Activated CD8-positive, alpha-beta memory T cell treated with anti-CD3 and anti-CD28 coated beads for 48 hours (primary cell): ENCODE measurements at places on chromosomes 11 and 22.

GRCh38 chr11:19753451-19754106, 40.9 kb downstream of the NAV2 start:
- DNase-seq: no peak

DNA sequence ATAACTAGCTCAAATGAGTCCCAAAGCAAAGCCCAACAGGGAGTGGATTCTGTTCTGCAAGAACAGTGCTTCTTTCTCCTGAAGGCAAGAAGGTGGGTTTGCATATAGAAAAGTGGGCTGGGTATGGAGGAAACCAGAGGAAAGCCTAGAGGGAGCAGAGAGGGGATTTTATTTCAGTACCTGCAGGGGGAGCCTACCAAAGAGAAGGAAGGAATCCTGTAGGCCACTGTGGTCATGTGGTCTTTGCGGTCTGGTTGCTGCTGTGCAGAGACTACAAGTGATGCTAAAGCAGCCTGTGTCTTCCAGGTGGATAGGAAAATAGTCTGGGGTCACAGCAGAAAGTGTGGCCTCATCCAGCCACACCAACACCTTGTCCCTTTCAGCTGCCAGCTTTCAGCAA, 33.2 kb upstream of the ZBTB16 start:
- DNase-seq: no peak

DNA sequence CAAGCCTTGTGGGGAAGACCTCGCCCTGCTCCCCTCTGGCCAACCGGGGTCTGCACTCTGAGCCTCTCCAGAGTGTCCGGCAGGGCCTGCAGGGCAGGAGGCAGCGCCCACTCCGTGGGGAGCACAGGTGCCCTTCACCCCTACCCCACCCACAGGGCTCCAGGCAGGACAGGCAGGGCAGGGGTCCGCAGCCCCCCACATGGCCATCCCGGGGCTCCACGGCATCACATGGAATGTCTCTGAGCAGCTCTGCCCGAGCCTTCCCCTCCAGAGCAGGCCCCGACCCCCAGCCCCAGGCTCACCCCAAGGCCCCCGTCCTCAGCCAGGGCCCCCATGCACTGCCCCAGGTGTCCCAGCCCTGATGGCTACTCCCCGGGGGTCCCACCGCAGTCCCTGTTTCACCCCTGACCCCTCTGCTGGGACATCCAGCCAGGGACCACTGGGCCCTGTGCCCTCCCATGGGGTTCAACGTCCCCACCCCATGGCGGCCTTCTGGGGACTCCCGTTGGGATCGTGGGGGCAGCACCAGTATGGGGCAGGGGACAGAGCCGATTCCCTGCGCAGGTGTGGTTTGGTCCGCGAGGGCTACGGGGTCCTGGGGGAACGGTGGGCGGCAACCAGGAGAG, 77.7 kb downstream of the BRD1 start:
- DNase-seq: no peak

- DNase-seq: no peak
These were observed 195.5 kb downstream of the ETS1 start for GRCh38 chr11:128391811-128392210.

GRCh38 chr11:26947904-26948639, 45.8 kb upstream of the FIBIN start:
- DNase-seq: no peak

DNA sequence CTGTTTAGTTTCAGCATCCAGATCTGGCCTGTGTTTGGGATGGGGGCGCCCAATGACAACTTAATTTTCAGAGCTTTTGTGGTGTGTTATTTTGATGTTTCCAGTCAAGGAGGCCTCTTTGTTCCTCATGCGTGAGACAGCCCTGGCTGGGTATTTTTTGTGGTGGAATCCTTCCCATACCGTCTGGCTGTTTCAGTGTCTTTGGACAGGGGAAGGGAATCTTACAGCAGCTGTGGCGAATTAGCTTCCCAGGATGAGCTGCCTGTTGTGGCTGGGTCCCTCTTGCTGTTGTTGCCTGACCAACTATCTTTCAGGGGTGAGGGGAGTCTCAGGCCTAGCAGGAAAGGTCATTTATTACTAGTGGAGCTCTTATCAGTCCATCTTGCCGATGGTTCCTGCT, 138.8 kb downstream of the ARHGAP20 start:
- DNase-seq: no peak

DNA sequence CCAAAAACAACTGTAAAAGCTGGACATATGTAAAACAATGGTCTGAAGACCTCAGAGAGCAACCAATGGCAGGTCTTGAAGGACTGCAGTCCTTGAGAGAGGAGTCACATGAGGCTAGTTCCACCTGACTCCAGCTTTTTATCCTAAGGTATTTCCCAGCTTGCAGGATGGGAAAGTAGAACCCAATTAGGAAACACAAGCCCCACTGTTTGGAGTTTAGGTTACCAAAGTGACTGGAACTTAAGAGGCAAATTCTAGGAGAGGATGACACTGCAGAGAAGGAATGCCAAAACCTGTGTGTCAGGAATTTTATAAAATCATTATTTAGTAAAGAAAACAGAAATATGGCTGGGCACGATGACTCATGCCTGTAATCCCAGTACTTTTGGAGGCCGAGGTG, 18.4 kb downstream of the OR2AT4 start:
- DNase-seq: no peak

GRCh38 chr11:14374922-14375830, 16.2 kb upstream of the RRAS2 start:
- DNase-seq: no peak

DNA sequence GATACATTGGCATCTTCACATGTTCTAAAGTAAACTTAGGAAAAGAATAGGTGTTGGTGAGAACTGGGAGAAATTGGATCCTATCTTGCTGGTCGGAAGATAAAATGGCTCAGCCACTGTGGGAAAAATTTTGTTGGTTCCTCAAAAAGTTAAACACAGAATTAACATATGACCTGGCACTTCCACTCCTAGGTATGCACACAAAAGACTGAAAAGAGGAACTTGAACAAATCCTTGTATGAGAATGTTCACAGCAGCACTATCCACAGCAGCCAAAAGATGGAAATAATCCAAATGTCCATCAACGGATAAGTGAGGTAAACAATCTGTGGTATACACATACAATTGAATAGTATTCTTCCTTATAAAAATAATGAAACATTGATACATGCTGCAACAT, 4.8 kb upstream of the TPH1 start:
- DNase-seq: no peak

DNA sequence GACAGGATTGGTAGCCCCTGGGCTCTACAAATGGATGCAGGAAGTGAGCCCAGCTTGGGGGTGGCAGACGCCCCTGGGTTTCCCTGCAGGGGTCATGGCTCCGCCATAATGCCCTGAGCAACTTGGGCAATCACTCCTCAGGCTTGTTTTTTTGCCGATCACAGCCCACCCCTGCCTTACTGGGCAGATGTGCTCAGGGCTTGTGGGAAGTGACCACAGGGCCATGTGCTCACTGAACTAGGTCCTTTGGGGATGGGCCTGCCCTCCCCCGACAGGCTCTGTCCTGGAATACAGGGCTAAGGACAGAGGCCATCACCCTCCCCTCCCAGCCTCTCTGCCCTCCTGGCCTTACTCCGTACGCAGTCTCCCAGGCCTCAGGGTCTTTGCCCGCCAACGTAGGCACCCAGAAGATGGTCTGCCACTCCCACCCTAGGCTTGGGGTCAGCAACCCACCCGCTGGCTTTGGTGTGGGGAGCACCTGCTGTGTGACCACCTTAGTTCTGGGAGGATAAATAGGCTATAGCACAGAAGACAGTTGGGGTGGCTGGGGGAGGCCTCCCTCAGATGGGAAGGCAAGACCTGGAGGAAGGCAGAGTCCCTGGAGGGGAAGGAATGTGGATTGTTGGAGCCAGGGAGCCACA, 3.8 kb downstream of the RPLP2 start:
- DNase-seq: no peak

GRCh38 chr11:111633756-111634362, 31.6 kb downstream of the SIK2 start:
- DNase-seq: no peak

DNA sequence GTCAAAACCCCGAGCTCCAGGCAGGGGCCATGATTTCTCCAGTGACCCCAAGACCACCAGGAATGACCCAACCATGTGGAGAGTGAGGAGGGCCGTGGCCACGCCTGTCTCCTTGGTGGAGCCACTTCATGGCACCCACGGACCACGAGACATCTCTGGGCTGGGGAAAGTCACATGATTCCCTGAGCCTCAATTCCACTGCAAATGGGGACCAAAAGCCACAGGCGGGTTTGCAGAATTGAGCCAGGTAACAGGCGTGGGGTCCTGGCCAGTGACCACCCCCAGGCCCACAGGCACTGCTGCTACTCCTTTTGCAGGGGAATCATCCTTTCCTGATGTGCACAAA, 178.9 kb downstream of the CTTN start:
- no peak for DNase-seq

- DNase-seq: no peak
These were observed 7.4 kb downstream of the MMP7 start for GRCh38 chr11:102523189-102523570.

DNA sequence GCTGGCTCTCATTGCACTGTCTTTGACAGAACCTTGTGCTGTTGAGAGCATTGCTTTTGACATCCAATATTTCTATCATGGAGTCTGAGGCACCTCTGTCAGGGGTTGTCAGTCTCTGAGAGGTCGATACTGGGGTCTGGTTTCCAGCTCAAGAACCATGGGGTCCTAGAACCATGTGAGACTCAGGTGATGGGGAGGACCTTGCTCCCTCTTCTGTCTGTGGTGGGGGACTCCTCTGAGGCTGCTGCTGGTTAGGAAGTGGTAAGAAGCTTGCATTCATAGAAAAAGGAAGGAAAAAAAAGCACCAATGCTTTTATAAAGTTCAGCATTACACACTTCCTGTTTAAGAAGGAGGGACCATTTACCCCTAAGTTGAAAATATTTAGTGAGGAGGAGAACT, 91.8 kb upstream of the CD44 start:
- no peak for DNase-seq

GRCh38 chr11:10348650-10349280, 43.9 kb downstream of the ADM start:
- DNase-seq: no peak

DNA sequence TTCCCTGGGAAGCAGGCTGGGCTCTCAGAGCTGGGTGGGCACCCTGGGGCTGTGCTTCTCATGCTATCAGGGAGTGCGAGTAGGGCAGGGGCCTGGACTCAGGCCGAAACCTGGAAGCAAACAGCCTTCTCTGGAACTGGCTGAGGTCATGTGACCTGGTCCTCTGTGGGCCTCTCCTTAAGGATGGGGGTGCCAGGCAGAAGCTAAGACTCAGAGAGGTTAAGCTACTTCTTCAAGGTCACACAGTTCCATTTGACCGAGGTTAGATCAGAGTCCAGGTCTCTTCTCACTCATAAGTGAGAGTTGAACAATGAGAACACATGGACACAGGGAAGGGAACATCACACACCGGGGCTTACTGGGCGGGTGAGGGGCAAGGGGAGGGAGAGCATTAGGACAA, 7.4 kb downstream of the FADS3 start:
- DNase-seq: no peak

DNA sequence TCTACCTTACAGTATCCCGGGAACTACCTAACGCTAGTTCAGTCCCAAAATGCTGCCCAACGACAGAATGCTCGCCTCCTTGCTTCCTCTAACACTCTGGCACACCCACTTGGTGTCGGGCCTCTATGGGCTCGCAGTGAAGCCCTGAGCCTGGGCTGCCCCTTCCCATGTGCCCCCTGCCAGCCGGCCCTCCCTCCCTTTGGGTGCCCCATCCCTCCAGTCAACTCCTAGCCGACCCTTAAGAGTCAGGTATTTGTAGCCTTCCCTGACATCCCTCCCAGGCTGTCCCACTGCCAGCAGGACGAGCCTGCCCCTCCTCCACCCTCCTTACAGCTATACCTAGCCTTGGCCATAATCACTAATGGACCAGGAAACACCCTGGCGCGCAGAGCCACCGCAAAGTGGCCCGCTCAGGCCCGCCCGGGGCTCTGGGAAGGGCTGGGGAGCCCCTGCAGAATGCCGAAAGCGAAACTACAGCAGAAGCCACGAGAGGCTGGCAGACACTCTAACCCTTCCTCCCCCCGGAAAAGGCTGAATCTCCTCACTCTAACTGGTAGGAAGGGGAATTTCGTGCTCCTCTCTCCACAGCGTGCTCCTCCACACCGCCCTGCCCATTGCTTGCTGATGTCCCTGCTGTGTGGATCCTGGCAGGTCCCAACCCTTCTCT, 8.2 kb downstream of the CBX7 start:
- no peak for DNase-seq

GRCh38 chr11:19994672-19995071, 165.6 kb downstream of the DBX1 start:
- DNase-seq: no peak

- no peak for DNase-seq
These were observed 31.3 kb downstream of the SERPINH1 start for GRCh38 chr11:75593286-75593915.

GRCh38 chr11:117457835-117458234, 130.2 kb downstream of the CEP164 start:
- DNase-seq: no peak

- DNase-seq: no peak
These were observed 16.4 kb upstream of the CSRP3 start for GRCh38 chr11:19218216-19218615.
